NCI-H1436 (cell line): ENCODE measurements at places on chromosomes 7 and 10.

GRCh38 chr10:98917828-98918227, 317.8 kb downstream of the HPSE2 start:
- DNase-seq: no peak

GRCh38 chr10:127921753-127922145, 14.8 kb downstream of the PTPRE start:
- no peak for DNase-seq

DNA sequence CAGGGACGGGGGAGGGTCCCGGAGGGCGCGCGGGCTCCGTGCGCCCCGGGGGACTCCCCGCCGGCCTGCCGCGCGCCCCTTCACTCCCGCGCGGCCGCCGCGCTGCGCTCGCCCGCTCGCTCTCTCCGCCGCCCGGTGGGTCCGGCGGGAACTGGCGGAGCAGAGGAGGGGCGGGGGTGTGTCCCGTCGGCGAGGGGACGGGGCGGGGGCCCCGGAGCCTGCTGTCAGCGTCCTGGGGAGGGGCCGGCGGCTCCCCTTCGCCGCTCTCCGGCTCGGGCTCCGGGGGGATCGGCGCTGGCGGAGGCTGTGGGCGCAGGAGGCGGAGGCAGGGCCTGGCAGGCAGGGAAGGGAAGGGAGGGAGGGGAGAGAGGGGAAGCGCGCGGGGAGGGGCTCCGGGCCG, at the start of gene SH3PXD2A:
Gene SH3PXD2A (minus strand): TSS at position 153 of the 400 bp plus-strand sequence. CDS start 310 bp downstream, outside the sequence.
- DNase-seq: no peak

GRCh38 chr7:34569975-34570699, 87.9 kb upstream of the NPSR1 start:
- no peak for DNase-seq

DNA sequence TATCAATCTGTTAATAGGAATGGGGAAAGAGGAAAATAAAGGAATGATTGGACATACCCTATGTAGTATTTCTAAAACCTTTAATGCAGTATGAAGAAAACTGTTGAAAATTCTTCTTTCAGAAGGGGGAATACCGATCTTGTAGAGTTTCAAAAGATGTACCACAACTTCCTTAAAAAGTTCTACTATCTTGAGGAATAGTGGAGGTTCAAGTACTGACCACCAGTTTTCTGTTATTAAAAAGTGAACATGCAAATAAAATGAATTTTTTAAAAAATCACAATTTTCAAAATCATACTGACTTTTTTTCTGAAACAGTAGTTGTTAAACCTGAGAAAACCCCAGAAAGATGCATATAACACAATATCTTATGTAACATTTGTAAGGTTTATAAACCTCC, 86.5 kb downstream of the HERC4 start:
- no peak for DNase-seq

DNA sequence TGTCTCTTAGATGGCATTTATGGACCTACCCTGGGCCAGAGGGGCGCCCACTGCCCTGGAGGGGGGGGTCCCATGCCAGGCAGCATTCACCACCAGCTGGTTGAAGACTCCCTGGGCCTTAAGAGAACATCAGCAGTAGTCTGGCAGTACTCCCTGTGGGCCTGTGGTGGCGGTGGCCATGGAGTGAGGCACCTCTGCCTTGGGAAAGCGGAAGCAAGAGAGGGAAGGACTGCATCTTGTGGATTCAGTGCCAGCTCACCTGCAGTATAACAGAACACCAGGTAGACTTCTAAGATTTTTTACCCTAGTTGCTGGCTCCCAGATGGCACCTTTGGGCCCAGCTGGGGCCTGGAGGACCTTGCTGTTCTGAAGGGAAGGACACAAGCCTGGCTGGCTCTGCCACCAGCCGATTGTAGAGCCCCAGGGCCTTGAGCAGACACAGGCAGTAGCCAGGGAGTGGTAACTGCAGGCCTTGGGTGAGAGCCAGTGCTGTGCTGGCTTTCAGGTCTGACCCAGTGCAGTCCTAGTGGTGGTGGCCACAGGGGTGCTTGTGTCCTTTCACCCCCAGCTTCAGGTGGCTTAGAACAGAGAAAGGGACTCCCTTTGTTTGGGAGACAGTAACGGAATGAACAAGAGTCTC, 15.8 kb downstream of the PLAC9 start:
- no peak for DNase-seq

DNA sequence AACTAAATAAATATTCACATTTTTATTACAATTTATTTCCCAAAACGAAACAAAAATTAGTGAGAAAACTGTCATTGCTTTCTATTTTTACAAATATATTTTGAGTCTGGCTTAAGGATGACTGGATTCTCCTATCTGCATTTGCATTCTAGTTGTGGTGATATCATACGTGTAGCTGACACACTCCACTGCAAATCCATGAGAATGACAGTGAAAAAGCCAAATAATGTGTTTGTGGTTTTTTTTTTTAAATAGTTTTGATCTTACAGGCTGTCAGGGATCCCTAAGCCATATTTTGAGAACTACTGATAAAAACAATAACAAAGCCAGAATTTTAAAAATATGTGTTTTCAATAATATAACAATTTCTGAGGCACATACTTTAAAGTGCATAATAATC, 5.8 kb upstream of the STAMBPL1 start:
- no peak for DNase-seq

DNA sequence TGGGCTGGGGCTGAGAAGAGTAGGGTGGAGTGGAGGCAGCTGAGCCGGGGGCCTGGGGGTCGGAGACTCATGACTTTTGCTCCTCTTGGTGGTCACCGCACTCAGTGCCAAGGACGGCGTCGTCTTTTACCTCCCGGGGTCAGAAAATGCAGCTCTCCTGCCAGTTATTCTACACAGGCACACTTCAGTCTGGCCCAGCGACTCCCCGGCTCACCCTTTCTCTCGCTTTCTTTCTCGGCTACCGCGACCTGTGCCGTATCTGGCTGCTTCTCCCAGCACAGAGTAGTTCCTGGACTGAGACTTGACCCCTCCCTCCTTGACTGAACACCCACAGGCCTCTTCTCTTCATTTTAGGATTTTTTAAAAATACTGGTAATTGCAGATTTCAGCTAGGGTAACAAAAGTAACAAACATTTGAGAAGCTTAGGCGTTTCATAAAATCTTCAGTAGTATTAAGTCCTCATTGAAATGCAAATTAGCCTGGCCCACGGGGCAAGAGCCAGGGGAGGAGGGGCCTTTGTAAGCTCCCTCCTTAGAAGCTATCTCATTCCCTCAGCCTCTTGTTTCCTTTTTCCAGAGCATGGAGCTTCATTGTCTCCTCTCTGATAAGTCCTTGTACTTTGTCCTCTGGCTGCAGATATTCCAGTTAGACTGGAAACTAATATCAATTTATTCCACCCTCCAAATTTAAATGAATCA, 1.1 kb upstream of the PRLHR start:
- DNase-seq: no peak

DNA sequence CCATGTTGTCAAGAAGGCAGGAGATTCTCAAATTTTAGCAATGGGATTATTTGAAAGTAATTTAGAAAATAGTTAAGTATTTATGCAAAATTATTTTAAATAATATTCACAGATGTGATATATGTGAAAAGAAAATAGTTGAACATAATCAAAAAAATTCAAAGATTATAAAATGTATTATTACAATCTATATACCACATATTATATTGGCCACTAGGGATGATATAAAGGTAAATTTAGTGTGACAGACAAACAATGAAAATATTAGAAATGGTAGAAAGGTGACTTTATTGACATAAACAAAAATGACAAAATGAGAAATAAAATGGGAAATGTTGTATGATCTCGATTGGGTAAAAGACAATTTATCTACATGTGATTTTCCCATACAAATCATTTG, 385.5 kb downstream of the PCDH15 start:
- no peak for DNase-seq

GRCh38 chr10:98899018-98899417, 336.6 kb downstream of the HPSE2 start:
- no peak for DNase-seq

DNA sequence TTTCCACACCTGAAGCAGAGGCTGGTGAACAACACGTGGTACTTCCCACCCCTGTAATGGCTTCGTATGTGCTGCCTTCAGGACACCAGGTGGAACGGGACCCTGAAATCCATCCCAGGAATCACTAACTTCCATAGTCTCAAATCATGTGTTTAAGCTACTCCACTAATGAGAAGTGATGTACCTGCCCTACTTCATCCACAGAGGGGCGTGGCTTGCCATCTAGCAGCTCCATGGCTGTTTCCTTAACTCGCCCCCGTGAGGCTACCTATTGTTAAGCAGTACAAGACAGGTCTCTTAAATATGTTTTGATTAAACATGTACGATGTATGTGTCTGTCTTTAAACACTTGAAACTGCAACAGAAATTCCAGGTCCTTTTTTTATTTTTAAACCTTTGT, 31.8 kb downstream of the ARL3 start:
- DNase-seq: no peak

GRCh38 chr7:104946338-104946737, 67.7 kb upstream of the KMT2E start:
- no peak for DNase-seq

- DNase-seq: no peak
These were observed 400.3 kb downstream of the RPS24 start for GRCh38 chr10:78433766-78434535.

DNA sequence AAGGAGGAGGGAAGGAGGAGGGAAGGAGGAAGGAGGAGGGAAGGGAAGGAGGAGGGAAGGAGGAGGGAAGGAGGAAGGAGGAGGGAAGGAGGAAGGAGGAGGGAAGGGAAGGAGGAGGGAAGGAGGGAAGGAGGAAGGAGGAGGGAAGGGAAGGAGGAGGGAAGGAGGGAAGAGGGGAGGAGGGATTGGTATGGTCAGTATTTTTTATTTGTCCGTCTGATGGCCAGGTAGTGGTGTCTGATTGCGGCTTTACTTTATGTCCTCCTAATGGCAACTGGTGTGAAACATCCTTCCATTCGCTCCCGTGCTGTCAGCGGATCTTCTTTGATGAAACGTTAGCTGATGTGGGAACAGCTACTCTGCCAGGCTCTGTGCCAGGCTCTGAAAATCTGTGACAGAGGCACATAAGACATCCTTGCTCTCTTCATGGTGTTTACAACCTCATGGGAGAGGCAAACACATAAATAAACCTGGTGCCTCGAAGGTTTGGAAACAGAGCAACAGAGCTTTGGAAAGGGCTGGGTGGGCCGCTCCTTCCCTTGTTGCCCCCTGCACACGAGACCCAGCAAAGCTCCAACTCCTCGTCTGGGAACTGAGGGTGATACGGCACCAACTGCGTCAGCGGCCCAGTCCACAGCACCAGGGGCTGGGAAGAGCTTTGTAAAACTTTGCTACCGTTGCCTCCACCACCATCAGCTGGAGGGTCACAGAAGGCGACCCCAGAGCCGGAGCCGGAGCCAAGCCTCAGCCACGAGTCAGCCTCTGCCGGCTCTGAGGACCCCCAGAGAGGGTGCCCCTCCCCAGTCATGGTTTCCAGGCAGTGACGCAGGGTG, 40.3 kb downstream of the PDGFA start:
- DNase-seq: no peak

GRCh38 chr10:3225561-3225960, 53.0 kb upstream of the PITRM1 start:
- DNase-seq: no peak

DNA sequence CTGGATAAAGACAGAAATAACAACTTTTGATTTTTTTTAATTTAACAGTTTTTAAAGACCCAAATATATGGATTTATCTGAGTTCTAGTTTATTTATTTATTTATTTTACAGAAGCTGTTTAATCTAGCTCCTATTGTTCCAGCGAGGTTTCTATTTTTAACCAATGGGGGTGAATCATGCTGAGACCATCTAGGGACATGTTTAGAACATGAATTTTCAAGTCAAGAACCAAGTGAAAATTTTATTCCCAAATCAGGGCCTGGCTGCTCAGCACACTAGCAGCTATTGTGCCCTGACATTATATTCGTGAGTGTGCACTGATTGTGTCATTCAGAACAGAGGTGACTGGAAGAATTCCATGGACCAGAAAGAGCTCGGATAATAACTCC, 24.6 kb upstream of the MPP7 start:
- DNase-seq: no peak

DNA sequence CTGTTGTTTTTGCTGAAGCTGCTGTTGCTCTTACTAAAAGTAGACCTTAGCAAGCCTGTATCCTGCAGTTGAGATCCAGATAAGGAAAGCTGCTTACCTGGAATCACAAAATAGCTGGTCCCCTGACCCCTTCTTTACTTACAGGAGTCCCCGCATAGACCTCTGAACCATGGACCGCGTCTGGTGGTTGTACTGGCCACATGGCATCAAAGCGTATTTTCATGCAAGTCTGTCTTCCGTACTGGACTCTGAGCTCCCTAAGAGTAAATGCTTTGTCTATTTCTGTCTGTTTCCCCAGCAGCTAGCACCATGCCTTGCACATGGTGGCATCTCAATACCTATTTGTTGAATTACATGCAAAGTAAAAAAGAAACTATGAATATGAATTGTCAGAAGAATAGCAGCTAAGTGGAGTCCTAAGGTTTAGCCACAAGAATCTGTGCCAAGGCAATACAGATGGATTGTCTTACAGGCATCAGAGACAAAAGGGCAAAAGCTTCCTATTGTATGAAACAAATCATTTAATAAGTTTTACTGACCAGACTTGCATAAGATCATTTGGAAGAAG, 159.2 kb downstream of the PAXIP1 start:
- DNase-seq: no peak

- DNase-seq: peak; percentile 6
These were observed 51.7 kb downstream of the PROSER2 start for GRCh38 chr10:11874568-11875493.

DNA sequence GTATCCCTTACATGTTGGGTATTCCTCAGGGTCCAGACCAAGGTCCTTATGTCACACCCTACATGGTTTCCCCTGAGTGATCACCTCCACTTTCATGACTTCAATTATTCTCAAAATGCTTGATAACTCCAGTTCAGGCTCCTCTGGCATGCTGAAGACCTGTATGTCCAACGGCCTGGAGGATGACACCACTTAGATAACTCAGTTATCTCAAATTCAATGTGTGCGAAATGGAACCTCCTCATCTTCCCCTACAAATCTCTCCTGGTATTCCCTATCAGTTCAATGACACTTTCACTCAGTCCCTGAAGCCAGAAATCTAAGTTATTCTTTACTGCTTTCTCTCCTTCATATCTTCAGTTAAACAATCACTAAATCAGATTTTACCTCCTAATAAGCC, 8.7 kb upstream of the LUC7L2 start:
- no peak for DNase-seq

- DNase-seq: no peak
These were observed 368.2 kb upstream of the NPVF start for GRCh38 chr7:25596443-25596842.

- DNase-seq: no peak
These were observed 84.7 kb downstream of the TMEM178B start for GRCh38 chr7:141158561-141158960.

DNA sequence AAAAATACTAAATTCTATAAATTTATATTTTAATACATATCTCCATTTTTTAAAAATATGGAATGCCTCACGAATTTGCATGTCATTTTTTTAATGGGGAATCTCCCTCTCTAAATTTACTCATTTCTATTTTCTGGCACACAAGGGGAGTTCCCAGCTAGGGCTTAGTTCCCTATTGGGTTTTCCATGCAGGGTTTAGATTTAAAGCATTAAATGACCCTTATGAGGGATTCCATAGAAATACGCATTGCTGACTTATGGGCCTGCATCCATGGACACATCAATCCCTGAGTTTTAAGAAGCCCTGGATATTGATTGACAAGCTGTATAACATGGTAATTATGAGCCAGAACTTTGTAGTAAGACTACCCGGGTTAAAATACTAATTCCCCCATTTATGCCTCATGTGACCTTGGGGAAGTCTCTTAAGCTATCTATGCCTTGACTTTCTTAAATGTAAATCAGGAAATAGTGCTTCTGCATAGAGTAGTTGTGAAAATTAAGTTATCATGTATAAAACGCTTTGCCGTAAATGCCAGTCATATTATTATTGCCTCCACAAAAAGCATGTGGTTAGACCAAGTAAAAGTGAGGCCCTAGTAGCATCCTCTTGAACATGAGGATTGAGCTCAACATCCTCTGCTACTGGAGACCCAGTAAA, 78.8 kb upstream of the ANKRD1 start:
- no peak for DNase-seq
